ENCODE measurements at places on chromosomes 4 and X.

- no peak for DNase-seq
Observed at GRCh38 chr4:14165222-14165920, 537.8 kb upstream of the BOD1L1 start.

DNA sequence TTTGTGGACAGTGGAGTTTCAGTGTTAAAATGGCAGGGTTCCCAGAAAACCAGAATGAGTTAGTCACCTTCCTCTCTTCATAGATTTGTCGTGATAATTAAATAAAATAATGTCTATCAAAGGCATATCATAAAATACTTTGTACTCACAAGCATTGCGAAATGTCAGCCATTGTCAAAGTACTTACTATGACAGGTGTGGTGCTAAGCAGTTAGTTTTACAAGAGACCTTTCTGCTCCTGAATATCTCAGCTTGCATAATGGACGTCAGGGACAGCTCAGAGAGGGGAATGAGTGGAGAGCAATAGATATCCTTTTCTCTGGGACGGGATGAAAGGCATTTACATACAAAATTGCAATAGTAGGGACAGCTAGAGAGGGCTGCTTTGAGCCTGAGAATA lies 560.9 kb downstream of the KCNIP4 start:
- no peak for DNase-seq

GRCh38 chrX:97787849-97788248 lies 904.1 kb downstream of the RPA4 start:
- no peak for DNase-seq

DNA sequence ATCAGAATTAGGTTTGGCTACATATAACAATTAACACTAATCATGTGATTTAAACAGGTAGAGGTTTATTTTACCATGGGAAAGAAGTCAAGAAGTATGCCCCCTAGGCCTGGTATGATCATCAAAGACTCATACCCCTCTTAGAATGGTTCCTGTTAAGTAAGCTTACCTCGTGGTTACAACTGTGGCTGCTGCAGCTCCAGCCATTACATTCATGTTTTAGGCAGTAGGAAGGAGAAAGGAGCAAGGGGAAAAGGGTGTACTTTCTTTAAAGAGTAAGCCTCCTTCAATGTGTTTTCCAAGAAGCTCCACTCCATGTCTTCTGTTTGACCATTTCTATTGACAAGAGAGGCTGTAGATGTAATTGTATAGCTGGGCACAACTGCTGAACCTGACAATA lies 94.9 kb upstream of the GATB start:
- no peak for DNase-seq

DNA sequence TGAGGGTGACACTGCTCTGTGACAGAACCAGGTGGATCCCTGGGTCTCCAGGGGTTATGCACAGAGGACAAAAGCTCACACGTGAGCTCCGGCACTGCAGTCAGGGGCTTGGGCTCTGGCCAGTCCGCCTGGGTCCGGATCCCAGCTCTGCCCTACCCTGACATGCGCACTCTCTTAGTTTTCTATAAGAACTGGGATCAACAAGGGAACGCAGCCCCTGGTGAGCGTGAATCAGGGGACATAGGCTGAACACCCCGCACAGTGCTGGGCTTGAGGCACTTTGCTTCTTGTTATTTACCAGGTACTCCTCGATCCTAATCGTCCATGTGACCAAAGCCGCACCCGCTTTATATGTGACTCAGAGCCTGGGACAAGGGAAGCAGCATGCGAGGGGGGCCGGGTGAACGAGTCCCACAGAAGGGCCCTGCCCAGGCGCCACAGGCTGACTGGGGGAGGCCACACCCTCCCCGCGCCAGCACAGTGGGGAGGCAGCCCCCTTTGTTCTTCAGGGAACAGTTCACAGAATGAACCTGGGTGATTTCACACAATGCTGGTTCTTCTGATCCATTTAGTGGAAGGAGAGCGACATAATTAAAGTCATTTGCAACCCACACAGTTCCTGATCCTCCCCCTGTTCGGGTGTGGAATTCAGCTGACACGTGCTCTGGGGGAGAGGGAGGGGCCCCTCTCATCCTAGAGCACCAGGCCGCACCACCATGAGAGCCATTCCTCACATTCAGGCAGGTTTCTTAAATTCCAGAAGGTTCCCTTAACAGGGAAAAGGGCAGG lies 55.5 kb downstream of the WFS1 start:
- no peak for DNase-seq

GRCh38 chr4:84803720-84804119 lies 162.8 kb downstream of the WDFY3 start:
- DNase-seq: no peak

DNA sequence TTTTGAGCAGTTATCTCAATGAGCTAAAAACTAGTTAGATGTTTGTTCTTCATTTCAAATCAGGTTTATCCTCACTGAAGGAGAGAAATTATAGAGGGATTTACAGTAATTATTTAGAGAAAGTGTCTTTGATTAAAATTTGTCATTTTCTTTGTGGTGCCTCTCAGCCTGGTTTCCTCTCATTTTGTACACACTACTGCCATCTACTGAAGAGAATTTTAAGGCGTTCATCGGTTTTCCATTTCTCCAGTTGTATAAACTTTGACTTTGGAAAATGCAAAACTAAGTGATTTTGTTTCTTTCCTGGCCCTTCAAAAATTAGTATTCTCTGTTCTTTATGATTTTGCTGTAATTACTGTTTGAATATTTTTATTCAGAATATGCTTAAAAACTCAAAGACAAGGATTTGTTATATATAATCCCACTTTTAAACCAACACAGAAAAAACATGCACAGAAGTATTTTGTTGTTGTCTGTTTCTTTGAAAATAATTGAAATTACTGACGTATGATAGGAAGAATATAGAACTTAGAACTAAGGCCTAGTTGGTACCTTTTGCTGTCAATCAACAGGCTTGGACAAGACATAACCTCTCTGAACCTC lies 34.4 kb upstream of the ANXA3 start:
- no peak for DNase-seq

DNA sequence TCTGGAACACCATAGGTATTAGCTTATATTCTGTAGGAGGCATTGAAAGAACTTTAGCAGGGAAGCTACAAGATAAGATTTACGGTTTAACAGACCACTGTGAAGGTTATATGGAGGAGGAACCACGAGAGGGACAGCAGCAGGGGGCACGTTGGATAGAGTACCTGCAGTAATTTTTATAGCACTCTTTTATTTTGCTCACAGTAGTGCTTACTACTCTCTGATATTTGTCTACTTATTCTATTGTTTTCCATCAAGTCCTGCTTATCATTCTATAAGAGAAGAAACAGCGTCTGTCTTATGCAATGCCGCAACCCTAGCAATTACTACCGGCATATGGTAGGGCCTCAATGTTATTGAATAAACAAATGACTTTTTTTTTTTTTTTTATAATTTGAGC lies 122.5 kb downstream of the PCDH7 start:
- DNase-seq: no peak

- DNase-seq: no peak
Observed at GRCh38 chr4:176286728-176287127, 17.7 kb upstream of the ASB5 start.

GRCh38 chrX:71814123-71814912 lies 51.2 kb downstream of the CXorf49B start:
- no peak for DNase-seq

GRCh38 chr4:165222651-165222994 lies 15.3 kb downstream of the KLHL2 start:
- DNase-seq: no peak

GRCh38 chr4:151864068-151864467 lies 103.3 kb upstream of the GATB start:
- no peak for DNase-seq

All from LNCaP clone FGC (cell line).